ENCODE measurements at places on chromosomes 4 and X.

DNA sequence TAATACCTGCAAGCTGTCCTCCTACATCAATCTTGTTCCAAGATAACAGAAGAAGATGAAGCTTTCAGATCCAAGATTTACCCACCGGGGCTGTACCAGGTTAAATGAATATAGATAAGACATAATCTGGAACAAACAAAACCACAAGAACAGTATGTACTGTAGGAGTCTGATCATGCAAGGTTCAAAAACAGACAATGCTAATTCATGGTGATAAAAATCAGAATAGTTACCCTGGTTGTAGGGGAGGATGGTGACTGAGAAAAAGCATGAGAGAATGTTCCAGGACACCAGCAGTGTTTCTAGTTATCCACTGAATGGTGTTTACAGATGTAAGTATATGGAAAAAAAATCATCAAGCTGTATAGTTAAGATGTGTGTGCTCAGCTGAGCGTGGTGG, 211.6 kb upstream of the TBL1X start:
- no peak for DNase-seq

DNA sequence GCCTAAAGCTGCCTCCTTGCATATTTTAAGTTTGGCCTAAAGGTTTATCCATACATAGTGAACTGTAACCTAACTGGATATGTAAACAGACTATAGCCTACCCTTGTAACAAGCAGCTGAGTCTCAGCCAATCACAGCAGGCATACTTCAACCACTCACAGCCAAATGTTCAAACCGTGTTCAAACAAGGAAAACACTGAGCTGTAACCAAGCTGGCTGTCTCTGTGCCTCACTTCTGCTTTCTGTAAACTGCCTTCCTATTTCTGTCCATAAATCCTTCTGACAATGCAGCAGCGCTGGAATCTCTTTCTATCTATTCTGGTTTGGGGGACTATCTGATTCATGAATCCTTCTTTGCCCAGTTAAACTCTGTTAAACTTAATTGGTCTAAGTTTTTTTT, 16.4 kb downstream of the DSPP start:
- DNase-seq, result peak; percentile 4

DNA sequence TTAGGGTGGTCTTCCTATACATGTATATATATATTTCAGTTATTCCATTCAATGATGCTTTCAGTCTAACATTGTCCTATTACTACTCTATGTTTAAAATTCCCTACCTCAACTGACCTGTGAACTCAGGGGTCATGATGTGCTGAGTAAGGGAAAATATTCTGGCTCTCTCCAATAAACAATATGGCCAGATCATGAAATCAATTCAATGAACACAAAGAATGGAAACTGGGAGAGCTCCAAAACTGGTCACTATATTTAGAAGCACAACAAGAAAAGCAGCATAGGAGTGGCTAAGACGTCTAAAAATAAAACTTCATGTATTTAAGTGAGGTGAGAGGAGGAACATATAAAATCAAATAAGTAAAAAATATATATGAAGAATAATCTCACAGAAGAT, 304.5 kb downstream of the PPP3CA start:
- no peak for DNase-seq

DNA sequence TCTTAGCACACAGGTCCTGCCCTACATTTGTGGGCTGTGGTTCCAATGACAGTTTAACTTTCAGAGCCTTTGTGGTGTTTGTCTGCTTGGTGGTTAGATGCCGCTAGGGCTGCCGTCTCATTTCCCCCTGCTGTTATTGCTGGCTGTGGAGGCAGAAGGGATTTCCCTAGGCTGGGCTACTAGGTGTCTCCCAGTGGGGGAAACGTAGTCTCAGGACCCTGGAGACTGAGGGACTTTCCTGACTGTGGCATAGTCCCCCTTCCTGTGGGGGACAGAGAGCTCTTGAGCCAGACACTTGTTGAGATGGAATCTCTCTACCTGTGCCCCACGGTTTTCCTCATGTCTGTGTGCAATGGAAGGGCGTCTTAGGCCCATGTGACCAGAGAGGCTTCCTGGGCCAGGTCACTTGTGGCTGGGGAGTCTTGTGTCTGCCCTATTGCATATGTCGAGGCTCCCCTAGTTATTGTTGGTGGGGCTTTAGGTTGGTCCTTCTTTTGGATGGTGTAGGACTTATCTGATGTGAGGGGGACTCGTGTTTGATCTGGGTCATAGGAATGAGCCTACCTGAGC, 68.2 kb downstream of the ARHGAP10 start:
- no peak for DNase-seq

GRCh38 chrX:45801554-45801953, 600.9 kb upstream of the DIPK2B start:
- DNase-seq, result no peak

- peak; percentile 9 for DNase-seq
These were observed 249.6 kb upstream of the KLF3 start for GRCh38 chr4:38414410-38414809.

DNA sequence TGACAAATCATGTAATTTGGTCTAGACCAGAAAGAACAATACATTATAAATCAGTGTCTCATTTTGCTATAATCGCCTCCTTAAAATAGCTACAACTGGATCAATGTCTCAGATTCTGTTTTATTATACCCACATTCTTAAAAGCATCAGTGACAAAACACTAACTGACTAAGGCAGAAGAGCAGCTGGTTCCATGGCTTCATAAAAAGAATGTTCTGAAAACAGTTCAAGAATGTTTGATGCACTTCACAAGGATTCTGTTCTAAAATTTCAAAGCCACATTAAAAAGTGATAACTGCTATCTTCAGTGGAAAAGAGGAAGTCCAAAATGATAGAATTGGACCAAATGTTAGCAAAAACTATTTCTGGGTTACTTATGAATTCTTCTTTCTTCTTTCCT, 69.8 kb downstream of the COL25A1 start:
- no peak for DNase-seq

DNA sequence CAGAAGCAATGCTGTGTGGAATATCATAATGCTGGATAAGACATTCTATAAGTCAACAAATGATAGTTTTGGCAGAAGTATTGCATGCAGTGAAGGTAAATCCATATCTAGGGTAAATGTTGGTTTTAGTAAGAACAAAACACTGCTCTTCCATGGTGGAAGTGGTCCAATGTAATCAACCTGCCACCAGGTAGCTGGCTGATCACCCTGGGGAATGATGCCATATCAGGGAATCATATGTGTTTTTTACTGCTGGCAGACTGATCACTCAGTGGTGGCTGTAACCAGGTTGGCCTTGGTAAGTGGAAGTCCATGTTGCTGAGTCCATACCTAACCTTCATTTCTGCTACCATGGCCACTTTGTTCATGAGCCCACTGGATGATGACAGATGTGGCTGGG, 74.0 kb upstream of the CENPE start:
- no peak for DNase-seq

DNA sequence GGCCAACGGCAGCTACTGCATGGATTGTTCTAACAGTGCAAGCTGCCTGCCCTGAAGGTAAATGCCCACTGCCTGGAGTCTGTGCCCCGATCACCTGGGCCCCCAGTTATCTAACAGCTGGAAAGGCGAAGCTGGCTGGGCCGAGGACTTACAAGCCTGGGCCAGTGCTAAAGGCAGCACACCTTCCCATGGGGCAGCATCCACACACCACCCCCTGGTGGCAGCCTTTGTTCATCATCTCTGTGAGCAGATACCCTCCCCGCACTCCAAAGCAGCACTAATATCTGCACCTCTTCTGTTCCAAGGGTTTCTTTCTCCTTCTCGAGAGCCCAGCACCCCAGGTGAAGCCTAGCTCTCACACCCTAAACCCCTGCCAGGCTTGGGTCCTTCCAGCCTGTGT, 7.6 kb downstream of the SLC2A9 start:
- peak; percentile 71 for DNase-seq

GRCh38 chr4:92059615-92060014, 244.2 kb upstream of the GRID2 start:
- DNase-seq, result no peak

DNA sequence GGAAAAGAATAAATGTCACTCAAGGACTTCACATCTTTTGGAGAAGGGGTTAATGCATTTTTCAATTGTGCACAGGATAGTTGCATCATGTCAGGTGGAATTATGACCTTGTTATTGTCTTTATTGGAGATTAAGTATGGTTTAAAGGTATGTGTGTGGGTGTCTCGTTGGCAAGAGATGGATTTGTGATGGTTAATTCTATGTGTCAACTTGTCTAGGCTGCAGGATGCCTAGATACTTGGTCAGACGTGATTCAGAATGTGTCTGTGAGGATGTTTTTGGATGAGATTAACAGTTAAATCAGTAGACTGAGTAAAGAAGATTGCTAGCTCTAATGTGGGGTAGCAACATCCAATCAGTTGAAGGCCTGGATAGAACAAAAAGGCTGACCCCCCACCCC, 42.2 kb upstream of the HSD17B10 start:
- DNase-seq, result no peak

DNA sequence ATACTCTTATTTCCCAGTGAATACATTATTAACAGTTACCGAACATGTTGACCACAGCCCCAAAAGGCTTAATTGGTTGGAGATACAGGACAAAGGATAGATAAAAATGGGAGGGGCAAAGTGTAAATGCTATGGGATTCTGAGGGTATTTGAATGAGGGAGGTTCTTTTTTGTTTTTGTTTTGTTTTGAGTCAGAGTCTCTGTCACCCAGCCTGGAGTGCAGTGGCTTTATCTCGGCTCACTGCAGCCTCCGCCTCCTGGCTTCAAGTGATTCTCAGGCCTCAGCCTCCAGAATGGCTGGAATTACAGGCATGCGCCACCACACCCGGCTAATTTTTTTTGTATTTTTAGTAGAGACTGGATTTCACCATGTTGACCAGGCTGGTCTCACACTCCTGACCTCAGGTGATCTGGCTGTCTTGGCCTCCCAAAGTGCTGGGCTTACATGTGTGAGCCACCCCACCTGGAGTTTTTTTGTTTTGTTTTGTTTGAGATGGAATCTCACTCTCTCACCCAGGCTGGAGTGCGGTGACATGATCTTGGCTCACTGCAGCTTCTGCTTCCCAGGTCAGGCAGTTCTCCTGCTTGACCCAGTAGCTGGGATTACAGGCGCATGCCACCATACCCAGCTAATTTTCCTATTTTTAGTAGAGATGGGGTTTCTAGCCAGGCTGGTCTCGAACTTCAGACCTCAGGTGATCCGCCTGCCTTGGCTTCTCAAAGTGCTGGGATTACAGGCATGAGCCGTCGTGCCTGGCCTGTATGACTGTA, 9.0 kb downstream of the UBE2K start:
- no peak for DNase-seq

GRCh38 chr4:111454961-111455360, 690.3 kb upstream of the FAM241A start:
- no peak for DNase-seq

GRCh38 chrX:12237131-12237530, 98.9 kb downstream of the FRMPD4 start:
- no peak for DNase-seq

DNA sequence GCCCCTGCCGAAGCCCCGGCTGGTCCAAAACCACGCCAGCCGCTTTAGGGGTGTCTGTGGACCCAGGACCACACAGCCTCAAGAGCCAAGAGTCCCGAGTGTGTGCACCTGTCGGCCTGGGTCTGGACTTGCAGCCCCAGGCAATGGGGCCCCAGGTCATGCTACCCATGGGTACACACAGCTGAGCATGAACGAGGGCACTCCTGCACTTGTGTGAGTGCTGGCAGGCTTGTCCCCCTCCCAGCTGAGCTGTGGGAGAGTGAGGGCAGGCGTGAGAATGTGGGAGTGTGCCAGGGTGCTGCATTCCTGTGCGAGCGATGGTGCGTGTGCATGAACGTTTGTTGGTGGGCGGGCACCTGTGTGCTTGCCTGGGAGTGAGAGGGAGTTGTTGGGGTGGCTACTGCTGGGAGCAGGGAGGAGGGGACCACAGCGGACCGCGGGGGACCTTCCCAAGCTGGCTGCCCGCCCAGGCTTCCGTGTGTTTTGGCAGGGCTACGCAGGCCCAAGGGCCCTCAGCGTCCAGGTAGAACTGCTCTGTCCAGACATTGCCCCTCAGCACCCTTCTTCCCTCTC, 30.8 kb downstream of the BLOC1S4 start:
- peak; percentile 97 for DNase-seq

GRCh38 chr4:71828470-71828869, 44.6 kb upstream of the GC start:
- DNase-seq, result no peak

GRCh38 chr4:167088115-167088514, 146.2 kb downstream of the SPOCK3 start:
- no peak for DNase-seq

GRCh38 chr4:41645728-41646390, 102.7 kb downstream of the PHOX2B start:
- no peak for DNase-seq

GRCh38 chr4:5970381-5971077, 47.7 kb downstream of the C4orf50 start:
- no peak for DNase-seq

DNA sequence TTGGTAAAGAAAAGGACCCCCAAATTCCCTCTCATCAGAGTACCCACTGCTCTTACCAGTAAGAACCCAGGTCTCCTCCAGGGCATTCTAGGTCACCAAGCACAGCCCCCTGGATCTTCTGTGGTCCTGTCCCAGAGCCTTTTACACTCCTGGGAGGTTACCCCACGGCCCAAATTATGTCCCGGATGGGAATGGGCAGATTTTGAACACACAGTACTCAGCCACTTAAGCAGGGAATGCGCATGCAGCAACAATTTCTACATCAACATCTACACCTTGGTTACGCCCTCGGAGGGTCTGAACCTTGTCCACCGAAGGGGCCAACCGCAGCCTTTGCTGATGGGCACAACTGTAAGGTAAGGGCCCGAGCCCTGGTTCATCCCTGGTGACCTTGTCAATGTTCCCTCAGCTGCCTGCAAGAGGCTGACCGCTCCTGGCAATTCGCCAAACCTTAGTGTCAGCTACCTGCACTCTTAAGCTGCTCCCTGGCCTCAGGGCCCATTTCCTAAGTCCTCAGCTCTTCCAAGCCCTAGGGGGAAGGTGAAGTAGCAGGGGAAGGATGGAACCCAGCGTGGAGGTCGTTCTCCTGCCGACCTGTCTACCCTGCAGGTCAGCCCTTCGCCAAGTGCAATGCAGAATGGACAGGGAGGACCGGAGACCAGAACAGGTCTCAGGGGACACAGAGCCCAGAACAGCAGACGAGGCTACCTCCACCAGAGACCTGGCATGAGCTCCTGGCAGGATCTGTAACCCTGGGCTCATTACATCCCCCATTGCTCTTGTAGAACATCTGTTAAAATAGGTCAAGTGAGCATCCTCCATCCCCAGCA, 5.9 kb downstream of the TIMP1 start:
- no peak for DNase-seq

DNA sequence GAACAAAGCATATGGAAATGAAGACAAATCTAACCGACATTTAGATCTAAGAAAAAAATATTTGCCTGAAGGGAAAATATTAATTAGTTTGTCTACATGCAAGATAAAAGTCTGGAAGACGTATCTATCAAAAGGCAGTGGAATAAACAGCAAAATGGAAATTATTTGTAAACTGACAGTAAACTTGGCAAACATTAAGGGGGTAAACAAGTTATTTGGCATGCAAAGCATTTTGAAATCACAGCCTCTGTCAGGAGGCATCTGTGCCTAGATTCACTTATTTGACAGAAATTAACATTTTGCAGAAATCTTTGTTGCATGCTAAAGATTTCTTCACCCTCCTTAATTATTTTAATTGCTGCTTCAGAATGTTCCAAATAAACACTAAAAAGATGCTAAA, 1065.8 kb upstream of the POU3F4 start:
- DNase-seq, result no peak

- no peak for DNase-seq
These were observed 371.7 kb downstream of the FAM133A start for GRCh38 chrX:94045724-94046123.

Measured in T47D (cell line).